ENCODE measurements at places on chromosomes 4 and X.

GRCh38 chr4:75099321-75099720, 166.4 kb downstream of the PARM1 start:
- peak; percentile 5 for DNase-seq

GRCh38 chrX:150903110-150903508, 4.6 kb upstream of the CD99L2 start:
- DNase-seq = no peak

- DNase-seq = no peak
Observed at GRCh38 chr4:3772632-3773031, 6.4 kb downstream of the ADRA2C start.

DNA sequence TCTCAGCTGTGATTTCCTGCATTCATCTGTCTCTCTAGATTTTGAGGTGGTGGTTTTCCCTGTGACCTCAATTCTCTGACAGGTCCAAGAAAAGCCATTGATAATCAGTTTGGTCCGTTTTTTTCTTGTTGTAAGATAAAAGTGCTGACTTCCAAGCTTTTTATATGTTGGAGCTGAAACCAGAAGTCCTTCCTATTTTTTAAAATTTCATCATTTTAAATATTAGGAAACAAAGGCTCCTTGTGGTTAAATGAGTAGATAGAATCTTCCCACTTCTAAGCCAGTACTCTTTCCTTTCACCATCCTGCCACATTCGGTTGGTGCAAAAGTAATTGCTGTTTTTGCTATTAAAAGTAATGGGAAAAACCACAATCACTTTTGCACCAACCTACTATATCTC, 18.3 kb downstream of the RNF175 start:
- no peak for DNase-seq

GRCh38 chr4:53694666-53695065, 103.4 kb upstream of the LNX1 start:
- DNase-seq = no peak

- no peak for DNase-seq
Observed at GRCh38 chrX:105098201-105098600, 122.3 kb downstream of the TEX13A start.

DNA sequence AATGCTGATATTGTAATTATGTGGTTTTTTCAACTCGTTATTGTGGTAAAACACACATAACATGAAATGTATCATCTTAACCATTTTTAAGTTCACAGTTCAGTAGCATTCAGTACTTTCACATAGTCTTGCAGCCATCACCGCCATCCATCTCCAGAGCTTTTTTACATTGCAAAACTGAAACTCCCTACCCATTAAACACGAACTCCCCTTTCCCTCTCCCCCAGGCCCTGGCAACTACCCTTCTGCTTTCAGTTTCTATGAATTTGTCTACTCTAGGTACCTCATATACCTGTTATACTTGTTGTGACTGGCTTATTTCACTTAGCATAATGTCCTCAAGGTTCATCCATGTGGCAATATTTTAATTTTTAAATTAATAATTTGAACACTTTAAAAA, 380.6 kb downstream of the MAPK10 start:
- DNase-seq = no peak

GRCh38 chr4:14809203-14809602, 193.1 kb upstream of the CPEB2 start:
- DNase-seq = no peak

- DNase-seq = no peak
Observed at GRCh38 chr4:84638092-84638491, 55.2 kb downstream of the CDS1 start.

- peak; percentile 14 for DNase-seq
Observed at GRCh38 chr4:69484011-69484410, 11.7 kb downstream of the UGT2B4 start.

GRCh38 chrX:136259543-136259942, 8.3 kb upstream of the MAP7D3 start:
- DNase-seq = peak; percentile 52

DNA sequence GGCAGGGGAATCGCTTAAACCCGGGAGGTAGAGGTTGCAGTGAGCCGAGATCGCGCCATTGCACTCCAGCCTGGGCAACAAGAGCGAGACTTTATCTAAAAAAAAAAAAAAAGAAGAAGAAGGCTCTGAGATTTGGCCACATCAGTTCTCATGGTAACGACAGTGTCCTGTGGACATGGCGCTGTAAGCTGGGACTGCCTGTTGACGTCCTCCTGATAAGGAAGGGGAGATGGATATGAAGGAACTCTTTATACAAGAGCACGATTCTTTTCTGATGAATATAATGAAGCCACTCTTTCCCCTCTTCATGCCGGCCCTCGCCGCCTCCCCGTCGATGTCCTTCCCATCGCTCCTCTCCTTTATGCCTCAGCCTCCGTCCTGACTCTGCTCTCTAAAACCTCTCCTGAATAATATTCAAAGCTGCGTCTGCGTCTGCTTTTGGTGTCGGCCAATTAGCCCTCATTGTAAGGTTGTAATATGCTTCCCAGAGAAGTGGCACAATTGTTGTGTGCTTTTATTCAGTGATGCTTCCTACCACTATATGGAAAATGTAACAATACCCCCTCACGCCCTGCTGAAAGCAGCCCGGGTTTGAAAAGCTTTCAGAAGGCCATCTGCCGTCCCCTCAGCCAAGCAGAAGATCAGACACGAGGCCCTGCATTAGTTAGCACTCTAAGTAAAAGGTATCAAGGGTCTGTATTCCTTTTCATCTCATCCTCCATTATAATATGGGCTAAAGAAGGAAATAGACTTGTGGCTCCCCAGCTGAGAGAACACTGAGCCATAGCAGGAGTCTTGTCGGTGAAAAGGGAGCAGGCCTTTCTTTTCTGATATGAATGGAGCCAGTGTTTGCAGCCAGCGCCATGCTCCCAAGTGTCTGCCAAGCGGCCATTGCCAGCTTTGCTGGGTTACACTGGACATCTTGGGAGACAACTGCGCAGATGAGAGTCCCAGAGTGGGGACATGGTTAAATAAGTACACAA, 22.1 kb upstream of the SCOC start:
- no peak for DNase-seq

- peak; percentile 100 for DNase-seq
Observed at GRCh38 chr4:127783026-127783769, 1.1 kb downstream of the HSPA4L start.

DNA sequence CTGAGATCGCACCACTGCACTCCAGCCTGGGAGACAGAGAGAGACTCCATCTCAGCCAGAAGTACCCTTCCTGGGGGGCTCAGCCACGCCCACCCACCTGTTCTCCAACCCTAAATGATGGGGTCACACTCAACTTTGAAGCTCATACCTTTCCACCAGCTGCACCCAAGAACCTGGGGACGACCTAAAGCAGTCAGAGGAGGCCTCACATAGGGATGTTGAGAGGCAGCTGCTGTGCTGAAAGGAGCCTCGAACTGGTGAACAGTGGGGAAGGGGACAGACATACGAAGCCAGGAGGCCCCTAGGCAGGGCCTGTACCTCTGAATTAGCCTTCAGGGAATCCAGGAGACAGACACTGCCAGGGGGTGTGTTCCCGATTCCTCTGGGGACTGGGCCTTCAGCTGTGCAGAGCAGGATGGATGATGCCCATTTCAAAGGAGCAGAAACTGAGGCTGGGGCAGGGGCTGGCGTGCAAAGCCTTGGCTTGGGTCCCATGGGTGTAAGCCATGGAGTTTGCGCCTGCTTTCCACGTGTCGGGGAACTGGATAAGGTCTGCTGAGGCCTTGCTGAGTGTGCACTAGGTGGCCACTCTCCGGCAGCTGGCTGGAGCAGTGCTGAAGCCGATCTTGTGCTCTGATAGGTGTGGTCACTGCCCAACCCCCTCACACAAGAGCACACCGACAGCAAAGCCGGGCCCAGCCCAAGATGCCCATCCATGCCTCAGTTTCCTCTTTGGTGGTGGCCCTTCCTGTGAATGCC, 130.8 kb downstream of the CPZ start:
- no peak for DNase-seq

DNA sequence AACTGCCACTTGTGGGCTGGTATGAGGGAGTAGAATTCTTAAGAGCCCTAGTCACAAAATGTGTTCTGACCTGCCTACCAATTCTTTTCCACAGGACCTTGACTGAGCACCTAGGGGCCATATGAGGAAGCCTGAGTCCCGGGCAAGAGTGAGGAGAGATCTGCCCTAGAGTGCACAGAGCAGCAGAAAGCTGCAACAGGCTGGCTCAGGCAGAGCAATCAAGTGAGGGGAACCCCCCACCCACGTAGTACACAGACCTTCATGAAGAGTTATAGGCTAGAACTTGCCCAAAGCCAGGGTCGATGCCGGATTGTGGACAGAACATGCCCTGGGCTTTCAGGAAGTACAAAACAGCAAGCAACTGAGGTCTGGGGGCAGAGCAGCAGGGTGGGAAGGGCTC, 117.0 kb downstream of the SPOCK3 start:
- DNase-seq = peak; percentile 95

GRCh38 chrX:41067721-41068120, 17.5 kb upstream of the USP9X start:
- no peak for DNase-seq

DNA sequence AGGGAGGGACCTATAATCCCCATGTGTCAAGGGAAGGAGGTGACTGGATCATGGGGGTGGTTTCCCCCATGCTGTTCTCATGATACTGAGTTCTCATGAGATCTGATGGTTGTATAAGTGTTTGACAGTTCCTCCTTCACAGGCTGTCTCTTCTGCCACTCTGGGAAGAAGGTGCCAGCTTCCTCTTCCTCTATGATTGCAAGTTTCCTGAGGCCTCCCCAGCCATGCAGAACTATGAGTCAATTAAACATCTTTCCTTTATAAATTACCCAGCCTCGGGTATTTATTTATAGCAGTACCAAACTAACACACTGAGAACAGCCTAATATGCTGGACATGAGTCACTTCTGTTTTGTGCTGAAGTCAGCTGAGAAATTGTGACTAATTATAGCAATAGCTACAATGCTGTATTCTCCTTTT, 656.9 kb upstream of the CPEB2 start:
- DNase-seq = peak; percentile 78

GRCh38 chrX:96405842-96406241, 278.8 kb upstream of the DIAPH2 start:
- no peak for DNase-seq

GRCh38 chr4:77650787-77651186, 45.2 kb downstream of the CXCL13 start:
- no peak for DNase-seq

DNA sequence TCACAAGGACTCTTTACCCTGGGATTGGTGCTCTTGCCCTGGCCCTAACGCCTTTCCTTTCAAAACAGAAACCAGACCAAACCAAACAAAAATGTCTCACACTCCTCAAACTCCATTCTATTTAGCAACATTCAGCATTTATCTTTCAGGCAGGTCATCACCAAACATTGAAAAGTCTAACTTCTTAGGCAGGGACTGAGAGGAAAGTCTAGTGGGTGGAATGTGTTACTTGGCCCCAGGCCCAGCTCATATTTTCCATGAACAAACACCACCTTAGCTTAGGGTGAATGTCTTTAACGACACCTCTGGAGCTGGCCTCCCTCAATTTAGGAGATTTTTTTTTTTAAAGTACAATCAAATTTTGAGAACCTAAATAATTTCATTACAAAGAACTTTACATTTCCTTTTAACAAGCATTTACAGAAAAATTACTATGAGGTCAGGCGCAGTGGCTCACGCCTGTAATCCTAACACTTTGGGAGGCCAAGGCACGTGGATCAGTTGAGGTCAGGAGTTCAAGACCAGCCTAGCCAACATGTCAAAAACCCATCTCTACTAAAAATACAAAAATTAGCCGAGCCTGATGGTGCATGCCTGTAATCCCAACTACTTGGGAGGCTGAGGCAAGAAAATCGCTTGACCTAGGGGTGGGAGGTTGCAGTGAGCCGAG, 10.2 kb upstream of the N4BP2 start:
- DNase-seq = peak; percentile 50

DNA sequence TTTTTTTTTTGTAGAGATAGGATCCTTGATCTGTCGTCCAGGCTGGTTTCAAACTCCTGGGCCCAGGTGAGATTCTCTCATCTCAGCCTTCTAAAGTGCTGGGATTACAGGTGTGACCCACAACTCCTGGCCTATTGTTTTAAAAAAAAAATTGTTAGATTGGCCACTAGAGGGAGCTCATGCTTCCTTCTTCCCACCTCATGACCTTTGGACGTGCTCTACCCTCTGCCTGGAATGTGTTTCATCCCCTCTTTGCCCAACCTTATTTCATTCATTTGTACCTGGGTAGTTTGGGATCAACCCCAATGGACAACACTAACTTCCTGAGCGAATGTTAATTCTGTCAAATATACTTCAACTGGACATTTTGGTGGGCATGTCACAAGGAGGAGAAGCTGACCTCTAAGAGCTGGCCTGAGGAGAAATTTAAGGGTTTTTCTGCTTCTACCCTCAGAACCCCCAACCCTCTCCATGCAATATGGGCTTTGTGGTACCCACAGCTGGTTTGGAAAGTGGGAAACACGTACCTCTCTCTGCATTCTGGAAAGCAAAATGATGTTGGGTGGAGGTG, 6.4 kb downstream of the PPEF2 start:
- DNase-seq = peak; percentile 48
